Right lung (tissue), 10 donors: ENCODE measurements at places on chromosomes 4 and X.

DNA sequence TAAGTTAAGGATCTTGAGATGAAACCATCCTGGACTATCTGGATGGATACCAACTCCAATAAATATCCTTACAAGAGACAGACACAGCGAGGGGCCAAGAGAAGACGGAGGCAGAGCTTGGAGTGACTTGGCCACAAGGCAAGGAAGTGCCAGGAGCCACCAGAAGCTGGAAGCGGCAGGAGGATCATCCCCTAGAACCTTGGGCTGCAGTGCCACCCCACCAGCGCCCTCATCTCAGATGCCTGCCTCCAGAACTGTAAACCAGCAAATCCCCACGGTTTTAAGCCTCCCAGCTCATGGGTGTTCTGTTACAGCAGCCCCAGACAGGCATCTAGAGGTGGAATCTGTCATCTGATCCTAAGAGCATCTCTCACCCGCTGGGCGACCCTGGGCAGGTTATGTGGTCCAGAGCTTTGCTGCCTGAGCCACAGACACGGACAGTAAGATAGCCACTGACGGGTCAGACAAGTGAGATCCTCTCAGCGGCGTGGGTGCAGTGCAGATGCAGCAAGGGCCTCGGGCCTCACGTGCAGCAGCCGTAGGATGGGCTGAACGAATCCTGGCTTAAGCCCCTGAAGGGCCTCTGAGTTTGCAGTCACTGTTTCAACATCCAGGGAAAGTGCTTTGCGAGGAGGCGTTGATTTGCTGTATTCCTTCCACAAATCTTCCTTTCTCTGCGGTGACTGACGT lies 25.1 kb upstream of the MXD4 start:
- DNase-seq = no peak

GRCh38 chr4:61277785-61278760 lies 77.9 kb downstream of the ADGRL3 start:
- DNase-seq = peak; percentile 28

GRCh38 chr4:84254537-84254936 lies 244.6 kb downstream of the NKX6-1 start:
- DNase-seq = no peak

- DNase-seq = no peak
Measured at GRCh38 chr4:114161809-114162208, 182.4 kb upstream of the ARSJ start.

- DNase-seq = no peak
Measured at GRCh38 chr4:187141101-187141500, 417.4 kb upstream of the FAT1 start.

- no peak for DNase-seq
Measured at GRCh38 chr4:151922811-151923210, 162.0 kb upstream of the GATB start.

DNA sequence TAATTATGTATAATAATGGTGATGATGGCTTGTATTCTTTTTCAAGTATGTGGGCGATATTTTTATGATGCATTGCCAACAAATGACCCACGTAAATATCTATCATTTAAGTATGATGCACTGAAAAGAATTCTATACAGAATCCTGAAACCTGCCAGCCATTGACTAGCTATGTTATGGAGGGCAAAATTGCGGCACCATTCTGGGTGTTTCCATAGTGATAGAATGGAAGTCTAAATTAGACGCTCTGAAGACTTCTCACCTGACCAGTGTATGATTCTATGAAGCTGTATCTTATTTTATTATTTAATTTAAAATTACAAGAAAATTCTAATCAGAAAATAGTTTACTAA lies 677 bp upstream of the CENPC start:
- DNase-seq = no peak
